ENCODE measurements at places on chromosomes 16 and 17.

DNA sequence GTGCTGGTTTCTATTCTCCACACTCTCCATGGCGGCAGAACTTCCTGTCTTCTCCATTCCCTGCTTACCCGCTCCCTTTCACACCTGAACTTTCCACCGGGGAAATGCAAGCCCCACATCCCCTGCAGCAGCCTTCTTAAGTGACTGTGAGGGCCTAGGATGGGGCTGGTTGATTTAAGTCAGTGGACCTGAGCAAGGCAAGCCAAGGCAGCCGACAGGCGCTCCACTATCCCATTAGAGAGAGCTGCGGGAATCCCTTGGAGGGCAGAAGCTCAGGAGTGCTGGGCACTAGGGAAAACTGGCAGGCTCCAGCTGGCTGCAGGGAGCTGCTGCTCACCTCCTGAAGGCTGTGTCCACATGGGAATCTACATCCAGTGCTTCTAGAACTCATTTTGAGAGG, 36.1 kb upstream of the SLC25A19 start:
- peaks cover 31% of the 10 kb centered on the region for H3K4me1 ChIP-seq
- H3K27me3 ChIP-seq = no peaks in the 10 kb centered on the region
- H3K4me3 ChIP-seq = no peak overlapping the region
- no peak overlapping the region for H3K27ac ChIP-seq
- peaks cover 11% of the 10 kb centered on the region for H3K36me3 ChIP-seq

- H3K36me3 ChIP-seq = no peaks in the 10 kb centered on the region
- H3K27me3 ChIP-seq = no peaks in the 10 kb centered on the region
- no peak overlapping the region for H3K27ac ChIP-seq
Measured at GRCh38 chr17:42975265-42975664, 4.6 kb downstream of the PTGES3L start.

DNA sequence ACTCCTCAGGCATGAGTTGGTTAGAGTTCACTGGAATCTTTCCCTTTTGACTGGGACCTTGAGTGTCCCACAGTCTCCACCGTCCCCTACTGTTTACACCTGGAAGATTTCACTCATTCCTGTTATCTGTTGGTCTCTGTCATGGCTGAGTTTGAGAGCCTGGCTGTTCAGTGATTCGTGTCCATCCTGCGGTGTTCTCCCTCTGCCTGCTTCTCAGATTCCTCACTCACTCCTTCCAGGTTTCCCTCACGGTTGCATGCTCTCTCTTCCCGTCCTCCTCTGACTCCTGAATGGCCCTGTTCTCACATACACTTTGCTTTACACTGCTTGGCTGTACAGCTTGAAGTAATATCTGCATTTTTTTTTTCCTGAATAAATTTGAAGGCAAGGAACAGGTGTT, 24.5 kb downstream of the OR1D5 start:
- no peak for DNase-seq
- no peak overlapping the region for H3K27ac ChIP-seq
- H3K27me3 ChIP-seq = no peaks in the 10 kb centered on the region
- no peaks in the 10 kb centered on the region for H3K36me3 ChIP-seq

DNA sequence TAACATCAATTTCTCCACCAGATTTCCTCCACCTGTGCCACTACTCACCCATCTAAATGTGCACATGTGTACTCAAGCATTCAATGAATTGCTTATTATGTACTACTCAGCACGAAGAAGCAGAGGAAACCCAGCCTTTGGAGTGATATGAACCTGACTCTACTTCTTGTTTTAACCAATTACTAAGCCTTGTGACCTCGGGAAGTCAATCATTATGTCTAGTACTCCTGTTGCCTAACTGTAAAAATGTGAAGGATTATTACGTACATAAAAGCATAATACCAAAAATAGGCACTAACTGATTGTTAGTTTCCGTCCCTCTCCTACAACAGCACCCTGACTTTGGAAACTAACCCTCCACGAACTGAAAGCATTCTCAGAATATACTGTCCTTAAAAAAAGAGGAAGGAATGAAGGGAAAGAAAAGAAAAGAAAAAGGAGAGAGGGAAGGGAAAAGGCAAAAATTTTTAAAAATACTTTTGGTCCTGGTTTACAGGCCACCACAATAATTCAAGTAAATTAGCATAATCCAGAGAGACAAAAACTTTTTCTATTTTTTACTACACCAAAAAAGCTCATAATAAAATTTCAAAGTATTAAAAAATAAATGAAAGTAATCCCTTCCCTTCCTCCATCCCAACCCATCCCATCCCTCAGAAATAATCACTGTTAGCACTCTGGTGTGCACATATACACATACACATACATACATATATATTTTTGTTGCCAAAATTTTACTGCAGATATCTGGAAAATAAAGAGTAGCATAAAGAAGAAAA, 53.6 kb downstream of the KANSL1 start:
- no peaks in the 10 kb centered on the region for H3K36me3 ChIP-seq
- H3K4me3 ChIP-seq = peak overlapping the region; percentile 7
- H3K27me3 ChIP-seq = no peaks in the 10 kb centered on the region
- DNase-seq = peak; percentile 73
- peaks cover 94% of the 10 kb centered on the region for H3K4me1 ChIP-seq
- peak overlapping the region; percentile 86 for H3K27ac ChIP-seq

DNA sequence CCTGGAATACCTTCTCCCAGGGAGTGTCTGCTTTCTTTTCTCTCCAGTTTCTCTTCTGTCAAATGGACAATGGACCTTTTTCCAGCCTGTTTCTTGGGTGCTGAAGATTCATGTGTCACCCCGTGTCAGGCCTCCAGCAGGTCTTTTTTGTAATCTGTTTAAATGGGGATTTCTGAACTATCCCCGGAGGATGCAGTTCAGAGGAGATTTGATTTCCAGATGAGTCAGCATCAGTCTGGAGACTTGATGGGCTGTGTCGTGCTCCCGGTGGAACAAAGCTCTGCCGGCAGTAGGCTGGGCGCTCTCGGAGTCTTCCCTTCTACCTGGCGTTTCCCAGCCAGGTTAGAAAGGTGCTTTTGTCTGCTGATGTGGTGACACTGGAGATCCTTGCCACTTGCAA, 440.6 kb downstream of the HS3ST3B1 start:
- H3K27ac ChIP-seq = no peak overlapping the region
- no peaks in the 10 kb centered on the region for H3K4me1 ChIP-seq

- peaks cover 14% of the 10 kb centered on the region for H3K36me3 ChIP-seq
- H3K27ac ChIP-seq = peak overlapping the region; percentile 8
- DNase-seq = peak; percentile 52
- no peaks in the 10 kb centered on the region for H3K27me3 ChIP-seq
Measured at GRCh38 chr16:29925105-29925756, 795 bp downstream of the KCTD13 start.

- H3K4me1 ChIP-seq = no peaks in the 10 kb centered on the region
- no peaks in the 10 kb centered on the region for H3K36me3 ChIP-seq
- no peaks in the 10 kb centered on the region for H3K27me3 ChIP-seq
- no peak overlapping the region for H3K4me3 ChIP-seq
Measured at GRCh38 chr17:11490171-11490755, 108.0 kb upstream of the DNAH9 start.

- no peaks in the 10 kb centered on the region for H3K36me3 ChIP-seq
- H3K4me1 ChIP-seq = peaks cover 7% of the 10 kb centered on the region
- DNase-seq = no peak
- H3K27me3 ChIP-seq = no peaks in the 10 kb centered on the region
- no peak overlapping the region for H3K4me3 ChIP-seq
Measured at GRCh38 chr16:85543536-85543935, 69.6 kb upstream of the GSE1 start.

- peaks cover 9% of the 10 kb centered on the region for H3K4me1 ChIP-seq
- H3K36me3 ChIP-seq = no peaks in the 10 kb centered on the region
- H3K4me3 ChIP-seq = no peak overlapping the region
- no peak for DNase-seq
- no peaks in the 10 kb centered on the region for H3K27me3 ChIP-seq
Measured at GRCh38 chr16:56295739-56296527, 104.6 kb downstream of the GNAO1 start.

DNA sequence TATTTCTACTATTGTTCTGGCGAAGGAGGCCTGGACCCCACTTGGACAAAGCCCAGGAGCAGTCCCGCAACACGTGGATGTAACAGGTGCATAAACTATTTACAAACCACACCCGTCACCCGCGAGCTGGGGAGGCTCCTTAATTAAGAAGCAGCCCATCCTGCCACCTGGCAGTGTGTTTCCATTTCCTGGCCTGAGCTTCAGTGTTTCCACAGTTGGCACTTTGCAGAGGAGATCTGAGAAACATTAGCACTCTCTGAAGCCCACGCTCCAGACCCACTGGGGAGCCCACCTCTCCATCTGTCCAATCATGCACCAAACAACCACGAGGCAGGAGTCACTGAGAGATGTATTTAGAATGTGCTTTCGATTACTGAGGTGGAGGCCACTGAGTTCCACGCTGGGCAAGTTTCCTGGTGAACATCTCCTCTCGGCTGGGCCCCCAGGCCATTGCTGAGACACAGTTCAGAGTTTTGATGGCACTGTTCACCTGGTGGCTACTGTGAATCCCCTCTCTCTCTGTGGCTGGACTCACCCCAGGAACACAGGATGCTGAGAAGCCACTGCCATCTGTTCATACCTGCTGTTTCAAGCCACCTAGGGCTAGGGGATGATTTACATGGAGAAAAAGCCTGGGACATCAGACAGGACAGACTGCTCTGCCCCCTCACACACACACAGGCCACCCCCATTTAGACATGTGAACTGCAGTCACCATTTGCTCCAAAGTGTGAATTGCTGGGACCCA, 129.1 kb downstream of the AIPL1 start:
- H3K4me1 ChIP-seq = no peaks in the 10 kb centered on the region
- H3K27ac ChIP-seq = no peak overlapping the region

DNA sequence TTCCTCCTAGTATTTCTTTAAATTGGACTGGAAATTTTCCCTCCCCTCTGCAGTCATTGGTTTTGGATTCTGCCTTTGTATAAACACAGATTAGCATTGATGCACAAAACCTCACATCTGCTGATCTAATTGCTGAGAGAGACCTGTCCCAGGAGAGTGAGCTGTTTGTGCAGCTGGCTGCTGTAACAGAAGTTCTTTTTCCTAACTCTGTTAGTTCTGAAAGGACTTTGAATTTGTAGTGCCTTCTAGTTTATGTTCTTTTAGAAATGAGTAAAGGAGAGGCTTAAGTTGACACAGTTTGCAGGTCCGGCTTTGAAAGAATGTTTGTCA, 45.2 kb upstream of the KPNB1 start:
- H3K27me3 ChIP-seq = no peaks in the 10 kb centered on the region
- peaks cover 13% of the 10 kb centered on the region for H3K4me1 ChIP-seq
- DNase-seq = peak; percentile 41
- H3K4me3 ChIP-seq = no peak overlapping the region
- peaks cover 39% of the 10 kb centered on the region for H3K36me3 ChIP-seq
- peak overlapping the region; percentile 6 for H3K27ac ChIP-seq

DNA sequence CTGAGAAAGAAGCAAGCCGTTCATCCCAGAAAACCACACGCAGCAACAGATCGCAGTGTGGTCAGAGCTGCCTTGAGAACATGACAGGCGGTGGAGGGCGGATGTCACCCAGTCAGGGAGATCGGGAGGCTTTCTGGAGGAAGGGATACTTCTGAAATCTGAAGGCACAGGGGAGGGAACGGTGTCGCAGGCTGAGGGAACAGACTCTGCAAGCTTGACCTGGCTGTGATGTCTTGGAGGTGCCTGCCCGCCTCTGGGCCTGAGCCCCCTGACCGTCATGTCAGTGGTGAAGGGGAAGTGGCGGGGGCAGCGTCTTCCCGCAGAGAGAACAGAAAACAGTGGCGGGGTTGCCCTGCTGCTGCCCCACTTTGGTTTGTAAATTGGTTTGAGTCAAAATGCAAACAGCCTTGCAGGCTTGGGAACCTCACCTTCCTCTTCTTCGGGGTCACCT, 8.1 kb upstream of the ATP2A3 start:
- peak; percentile 63 for DNase-seq
- no peaks in the 10 kb centered on the region for H3K36me3 ChIP-seq
- H3K4me3 ChIP-seq = no peak overlapping the region
- H3K4me1 ChIP-seq = peaks cover 58% of the 10 kb centered on the region
- H3K27ac ChIP-seq = no peak overlapping the region
- 0 out of 2 replicates have a peak, but pooled peaks cover 2% of the 10 kb centered on the region for H3K27me3 ChIP-seq

GRCh38 chr17:55709984-55710383, 12.7 kb downstream of the TMEM100 start:
- H3K27ac ChIP-seq = no peak overlapping the region
- H3K4me1 ChIP-seq = peaks cover 23% of the 10 kb centered on the region
- no peak for DNase-seq
- no peaks in the 10 kb centered on the region for H3K36me3 ChIP-seq
- H3K4me3 ChIP-seq = no peak overlapping the region

DNA sequence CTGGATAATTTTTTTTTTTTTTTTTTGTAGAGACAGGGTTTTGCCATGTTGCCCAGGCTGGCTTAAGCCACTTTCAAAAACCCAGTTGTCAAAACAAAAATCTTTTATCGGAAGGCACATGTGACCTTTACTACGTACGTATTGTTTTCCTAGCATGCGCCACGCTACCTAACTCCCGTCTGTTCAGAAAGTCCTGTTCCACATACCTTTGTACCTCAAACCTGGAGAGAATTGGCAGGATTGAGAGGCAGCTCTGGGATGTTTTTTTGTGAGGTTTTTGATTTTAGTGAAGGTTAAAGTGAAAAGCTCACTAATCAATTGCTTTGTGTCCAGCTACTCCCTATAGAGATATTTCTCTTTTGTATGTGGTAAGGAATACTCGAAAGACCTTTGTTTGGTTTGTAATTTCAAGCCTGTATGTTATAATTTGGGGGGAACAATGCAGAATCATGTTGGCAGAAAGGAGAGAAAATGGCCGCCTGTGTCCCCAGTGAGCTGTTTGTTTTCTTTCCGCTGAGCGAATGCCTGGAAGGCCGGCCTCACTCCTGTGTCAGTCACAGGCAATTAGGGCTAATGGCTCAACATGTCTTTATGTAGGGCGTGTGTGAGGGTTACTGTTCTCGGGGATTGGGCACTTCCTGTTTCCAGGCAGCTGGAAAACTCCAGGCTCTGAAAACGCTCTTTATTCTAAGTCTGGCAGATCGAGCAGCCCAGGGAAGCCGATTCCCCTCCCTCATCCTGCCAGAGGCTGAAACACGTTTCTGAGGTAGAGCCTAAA, 60.8 kb upstream of the CLEC18A start:
- DNase-seq = no peak
- no peak overlapping the region for H3K4me3 ChIP-seq
- no peaks in the 10 kb centered on the region for H3K36me3 ChIP-seq
- H3K27me3 ChIP-seq = no peaks in the 10 kb centered on the region
- H3K4me1 ChIP-seq = peaks cover 47% of the 10 kb centered on the region
- H3K27ac ChIP-seq = no peak overlapping the region

DNA sequence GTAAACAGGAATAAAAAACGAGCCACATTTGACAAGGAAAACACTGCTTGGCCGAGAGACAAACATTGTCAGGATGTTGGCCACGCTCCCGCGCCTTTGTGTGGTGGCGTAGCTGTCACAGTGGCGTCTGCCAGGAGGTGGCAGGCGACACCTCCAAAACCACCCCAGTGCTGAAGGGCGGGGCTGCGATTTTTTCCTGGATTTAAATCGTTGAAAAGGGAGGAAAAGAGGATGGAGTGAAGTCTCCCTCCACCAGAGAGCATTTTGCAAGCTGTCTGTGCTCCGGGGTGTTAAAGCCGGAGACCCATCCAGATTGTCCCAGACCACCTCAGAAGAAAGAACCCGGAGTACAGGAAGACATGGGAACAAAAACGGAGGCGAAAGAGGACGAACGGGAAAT, 12.7 kb downstream of the MRM3 start:
- no peaks in the 10 kb centered on the region for H3K27me3 ChIP-seq
- no peak overlapping the region for H3K4me3 ChIP-seq
- H3K27ac ChIP-seq = no peak overlapping the region
- H3K36me3 ChIP-seq = peaks cover 4% of the 10 kb centered on the region
- DNase-seq = no peak
